Lower lobe of right lung (tissue), 2 donors: ENCODE measurements at places on chromosomes 1 and 21. TPM values are rescaled to one million over a fixed set of nuclear protein-coding genes. Genes with fewer than 3 reads are reported as not detected.

GRCh38 chr1:51648180-51649109 is 31.6 kb downstream of the OSBPL9 start:
- peaks cover 21% of the 10 kb centered on the region for H3K4me1 ChIP-seq
- peak overlapping the region; percentile 7 for H3K27ac ChIP-seq
- no peaks in the 10 kb centered on the region for H3K27me3 ChIP-seq
- H3K4me3 ChIP-seq: no peak overlapping the region
- no peak for DNase-seq
- H3K36me3 ChIP-seq: no peaks in the 10 kb centered on the region

DNA sequence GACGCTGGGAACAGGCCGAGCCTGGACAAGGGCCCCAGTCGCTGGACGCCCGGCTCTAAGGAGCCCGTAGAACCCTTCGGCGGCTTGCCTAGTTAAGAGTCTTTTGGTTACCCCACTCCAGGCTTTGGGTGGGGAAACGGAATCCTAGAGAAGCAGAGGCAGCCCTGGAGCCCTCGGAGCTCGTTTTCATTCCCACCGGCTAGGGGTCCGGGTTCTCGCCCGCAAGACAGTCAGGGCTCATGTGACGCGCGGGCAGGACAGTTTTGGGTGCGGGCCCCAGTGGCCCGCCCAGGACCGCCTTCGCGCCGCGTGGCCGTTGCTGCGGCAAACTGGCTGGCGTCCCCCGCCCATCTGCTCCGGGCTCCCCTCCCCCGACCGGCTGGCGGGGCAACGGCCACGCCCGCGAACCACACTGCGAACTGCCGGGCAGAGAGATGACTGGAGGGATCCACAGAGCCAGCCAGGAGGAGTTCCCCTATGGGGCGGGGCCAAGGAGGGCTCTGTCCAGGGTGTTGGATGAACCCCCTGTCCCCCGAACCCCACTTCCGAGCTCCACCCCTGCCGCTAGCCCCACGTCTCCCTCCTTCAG is 829 bp upstream of the HES2 start:
- H3K4me3 ChIP-seq: peak overlapping the region; percentile 50
- no peak for DNase-seq
- no peaks in the 10 kb centered on the region for H3K36me3 ChIP-seq
- peaks cover 52% of the 10 kb centered on the region for H3K4me1 ChIP-seq
- peaks cover 98% of the 10 kb centered on the region for H3K27me3 ChIP-seq

DNA sequence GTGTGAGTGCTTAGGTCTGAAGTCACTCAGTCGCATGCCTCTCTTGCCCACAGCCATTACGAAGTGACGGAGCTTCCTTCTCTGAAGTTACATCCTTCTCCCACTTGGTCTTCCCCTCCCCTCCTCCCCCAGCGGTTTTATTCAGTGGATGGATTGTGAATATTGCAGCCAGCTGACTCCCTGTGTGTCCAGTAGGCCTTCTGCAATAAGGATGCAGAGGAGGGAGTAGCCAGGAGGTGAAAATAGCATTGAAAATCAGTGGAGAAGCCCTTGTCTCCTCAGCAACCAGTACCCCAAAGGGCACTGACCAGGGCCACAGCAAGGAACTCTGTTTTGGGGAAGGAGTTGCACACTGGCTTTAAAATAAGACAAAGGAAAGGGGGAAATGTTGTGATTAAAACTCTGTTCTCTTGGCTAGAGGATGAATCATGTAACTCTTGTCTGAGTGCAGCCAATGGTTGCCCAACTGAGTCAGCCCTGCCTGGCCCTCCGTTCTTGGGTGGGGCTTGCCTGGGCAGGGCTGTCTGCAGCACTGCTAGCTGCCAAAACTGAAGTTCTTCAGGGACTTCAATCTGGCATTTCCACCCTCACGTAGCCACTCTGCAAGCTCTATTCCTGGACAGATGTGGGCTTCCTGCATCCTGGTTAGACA is 4.3 kb downstream of the S100A10 start:
- H3K36me3 ChIP-seq: peaks cover 26% of the 10 kb centered on the region
- no peaks in the 10 kb centered on the region for H3K27me3 ChIP-seq
- peak; percentile 80 for DNase-seq
- peaks cover 85% of the 10 kb centered on the region for H3K4me1 ChIP-seq

- H3K4me3 ChIP-seq: no peak overlapping the region
- no peak for DNase-seq
- no peaks in the 10 kb centered on the region for H3K36me3 ChIP-seq
- no peaks in the 10 kb centered on the region for H3K4me1 ChIP-seq
Measured at GRCh38 chr21:14975136-14975919, 89.5 kb downstream of the NRIP1 start.

GRCh38 chr1:81477710-81478109 is 323.0 kb upstream of the ADGRL2 start:
- peak overlapping the region; percentile 4 for H3K4me3 ChIP-seq
- no peaks in the 10 kb centered on the region for H3K36me3 ChIP-seq
- H3K27ac ChIP-seq: no peak overlapping the region
- no peak for DNase-seq
- peaks cover 11% of the 10 kb centered on the region for H3K4me1 ChIP-seq

DNA sequence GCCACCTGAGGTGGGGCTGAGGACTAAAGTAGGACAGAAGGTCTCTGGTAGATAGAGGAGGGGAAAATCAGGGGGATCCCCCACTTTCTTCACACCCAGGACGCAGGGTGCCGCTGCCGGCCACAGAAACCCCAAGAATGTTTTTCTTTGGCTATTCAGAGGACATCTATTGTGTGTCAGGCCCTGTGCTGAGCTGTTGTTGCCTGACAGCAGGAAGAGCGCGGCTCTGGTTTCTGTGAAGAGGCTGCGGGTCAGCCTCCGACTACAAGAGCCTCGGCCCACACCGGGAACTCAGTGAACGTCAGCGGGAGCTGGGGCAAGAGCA is 407 bp upstream of the PIGV start:
- H3K27me3 ChIP-seq: no peaks in the 10 kb centered on the region
- H3K36me3 ChIP-seq: peaks cover 9% of the 10 kb centered on the region
- H3K4me3 ChIP-seq: peak overlapping the region; percentile 90
- peaks cover 58% of the 10 kb centered on the region for H3K4me1 ChIP-seq
- peak overlapping the region; percentile 98 for H3K27ac ChIP-seq
- no peak for DNase-seq

- H3K27ac ChIP-seq: no peak overlapping the region
- H3K4me1 ChIP-seq: peaks cover 57% of the 10 kb centered on the region
- peak; percentile 37 for DNase-seq
Measured at GRCh38 chr1:156743367-156744302, 2.7 kb upstream of the MRPL24 start.

GRCh38 chr1:36908096-36908495 is 126.2 kb downstream of the GRIK3 start:
- no peak overlapping the region for H3K27ac ChIP-seq
- H3K36me3 ChIP-seq: no peaks in the 10 kb centered on the region
- no peak overlapping the region for H3K4me3 ChIP-seq

- H3K36me3 ChIP-seq: peaks cover 29% of the 10 kb centered on the region
- H3K27ac ChIP-seq: peak overlapping the region; percentile 47
- H3K4me1 ChIP-seq: peaks cover 7% of the 10 kb centered on the region
Measured at GRCh38 chr1:113913312-113913668, 8.2 kb downstream of the DCLRE1B start.

GRCh38 chr21:29177800-29178199 is 47.4 kb downstream of the MAP3K7CL start:
- no peak overlapping the region for H3K27ac ChIP-seq
- H3K36me3 ChIP-seq: no peaks in the 10 kb centered on the region

GRCh38 chr1:104593413-104594187 is 843.9 kb downstream of the AMY1C start:
- DNase-seq: no peak
- no peaks in the 10 kb centered on the region for H3K36me3 ChIP-seq
- no peaks in the 10 kb centered on the region for H3K27me3 ChIP-seq

GRCh38 chr21:39453571-39454179 is 1.9 kb downstream of the SH3BGR start:
- no peaks in the 10 kb centered on the region for H3K36me3 ChIP-seq
- H3K27me3 ChIP-seq: no peaks in the 10 kb centered on the region
- no peak overlapping the region for H3K27ac ChIP-seq
- H3K4me1 ChIP-seq: no peaks in the 10 kb centered on the region
- H3K4me3 ChIP-seq: no peak overlapping the region

DNA sequence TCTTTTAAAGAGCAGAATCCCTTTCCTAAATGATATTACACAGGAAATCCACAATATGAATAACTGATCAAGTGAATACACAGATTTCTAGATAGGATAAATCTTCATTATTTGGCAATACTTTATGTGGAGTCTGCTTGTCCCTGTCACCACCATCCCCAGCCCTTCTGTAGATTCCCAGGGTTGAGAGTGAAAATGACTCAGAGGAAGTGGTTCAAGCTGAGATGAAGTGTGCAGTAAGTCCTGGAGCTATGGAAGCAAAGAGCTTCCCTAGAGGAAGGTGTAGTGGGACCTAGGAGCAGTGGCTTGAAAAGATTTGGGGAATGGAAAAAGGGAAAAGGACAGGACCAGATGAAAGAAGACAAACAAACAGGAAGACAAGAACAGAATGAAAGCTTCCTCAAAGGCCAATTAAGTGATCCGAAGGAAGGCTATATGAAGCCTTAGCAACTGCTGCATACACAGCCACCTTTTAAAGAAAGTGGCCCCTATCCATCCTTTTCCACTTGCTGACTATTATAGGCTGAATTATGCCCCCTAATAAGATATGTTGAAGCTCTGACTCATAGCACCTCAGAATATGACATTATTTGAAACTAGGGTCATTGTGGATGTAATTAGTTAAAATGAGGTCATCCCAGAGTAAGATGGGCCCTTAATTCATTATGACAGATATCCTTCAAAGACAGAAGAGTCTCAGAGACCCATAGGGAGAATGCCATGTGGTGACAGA is 96.5 kb upstream of the CAMK1G start:
- H3K27ac ChIP-seq: no peak overlapping the region
- no peaks in the 10 kb centered on the region for H3K27me3 ChIP-seq
- H3K4me3 ChIP-seq: no peak overlapping the region
- DNase-seq: no peak
- no peaks in the 10 kb centered on the region for H3K36me3 ChIP-seq
- no peaks in the 10 kb centered on the region for H3K4me1 ChIP-seq

- DNase-seq: no peak
- no peaks in the 10 kb centered on the region for H3K27me3 ChIP-seq
- H3K4me1 ChIP-seq: peaks cover 25% of the 10 kb centered on the region
- H3K27ac ChIP-seq: no peak overlapping the region
- no peak overlapping the region for H3K4me3 ChIP-seq
Measured at GRCh38 chr1:230125640-230126528, 58.8 kb downstream of the GALNT2 start.

DNA sequence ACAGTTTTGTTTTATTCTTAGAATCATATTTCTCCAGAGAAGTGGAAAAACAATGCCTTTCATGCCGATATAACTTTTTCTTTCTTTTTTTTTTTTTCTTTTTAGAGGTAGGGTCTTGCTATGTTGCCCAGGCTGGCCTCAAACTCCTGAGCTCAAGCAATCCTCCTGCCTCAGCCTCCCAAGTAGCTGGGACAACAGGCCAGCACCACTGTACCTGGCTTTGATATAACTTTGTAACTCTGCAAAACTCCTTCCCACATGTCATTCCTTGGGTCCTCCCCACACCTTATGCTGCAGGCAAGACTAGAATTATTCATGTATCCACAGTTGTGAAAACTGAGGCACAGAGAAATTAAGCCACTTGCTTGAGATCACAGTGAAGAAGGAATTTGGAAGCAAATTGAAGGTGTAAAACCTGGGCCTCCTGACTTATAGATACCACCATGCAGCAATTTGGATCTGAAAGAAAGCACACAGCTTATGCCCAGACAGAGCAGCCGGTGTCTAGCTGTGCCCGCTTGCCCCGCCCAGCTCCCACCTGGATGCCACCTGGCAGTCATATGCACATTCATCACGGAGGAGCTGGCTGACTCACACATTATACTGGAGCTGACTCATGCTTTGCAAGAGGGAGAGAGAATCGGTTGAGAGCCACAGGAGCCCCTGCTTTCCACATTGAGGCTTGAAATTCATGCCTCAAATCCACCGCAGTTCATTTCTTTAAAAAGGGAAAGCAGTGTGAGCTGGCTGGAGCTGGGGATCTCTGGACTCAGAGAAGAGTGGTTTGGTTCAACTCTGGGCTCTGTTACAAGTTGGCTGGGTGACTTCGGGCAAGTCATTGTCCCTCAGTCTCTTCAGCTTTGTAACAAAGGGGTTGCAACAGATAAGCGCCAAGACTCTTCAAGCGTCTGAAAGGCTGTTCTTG is 8.3 kb upstream of the SLC2A1 start:
- no peak overlapping the region for H3K27ac ChIP-seq
- H3K4me3 ChIP-seq: no peak overlapping the region
- H3K27me3 ChIP-seq: peaks cover 13% of the 10 kb centered on the region
- no peaks in the 10 kb centered on the region for H3K36me3 ChIP-seq

Gene FALEC
- total RNA-seq: not detected

Gene ANKRD35
- 1.5 TPM for total RNA-seq

Gene NFIA
- 70.0 TPM for total RNA-seq

Gene SPRR3
- not detected for total RNA-seq

Gene ATPAF1
- 34.9 TPM for total RNA-seq
